ENCODE measurements at places on chromosomes 1 and 21. TPM values are rescaled to one million over a fixed set of nuclear protein-coding genes. Genes with fewer than 3 reads are reported as not detected.

Gene SPRR2A
- polyA plus RNA-seq: 0.30 TPM

DNA sequence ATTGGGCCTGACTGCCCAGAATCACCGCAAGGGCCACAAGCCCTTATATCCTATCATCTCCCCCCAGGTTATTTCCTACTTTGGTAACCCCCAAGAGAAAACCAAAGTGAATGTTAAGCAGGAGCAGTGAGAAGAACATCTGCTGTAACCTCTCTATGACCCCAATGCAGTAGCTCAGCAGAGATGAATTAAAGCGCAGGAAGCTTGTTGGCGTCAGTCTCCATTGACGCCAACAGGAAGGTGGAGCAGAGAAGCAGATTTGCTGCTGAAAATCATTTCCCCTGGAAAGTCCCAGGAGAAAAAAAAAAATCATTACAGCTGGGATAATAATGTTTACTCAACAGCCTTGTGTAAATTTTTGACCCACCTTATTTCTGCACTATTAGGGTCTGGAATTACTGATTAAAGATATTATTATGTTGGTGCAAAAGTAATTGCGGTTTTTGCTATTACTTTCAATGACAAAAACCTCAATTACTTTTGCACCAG is 33.2 kb upstream of the FAM163A start:
- no peak for DNase-seq

- DNase-seq: no peak
Observed at GRCh38 chr1:115826628-115827027, 14.3 kb downstream of the NHLH2 start.

Gene SERTAD4
- polyA plus RNA-seq: 0.02 TPM

GRCh38 chr1:56167596-56167995 is 411.8 kb downstream of the PLPP3 start:
- DNase-seq: no peak

Gene KRTAP24-1
- not detected for polyA plus RNA-seq

- no peak for DNase-seq
Observed at GRCh38 chr1:39959651-39960333, 4.8 kb downstream of the MFSD2A start.

Gene PIGR
- 0.30 TPM for polyA plus RNA-seq

DNA sequence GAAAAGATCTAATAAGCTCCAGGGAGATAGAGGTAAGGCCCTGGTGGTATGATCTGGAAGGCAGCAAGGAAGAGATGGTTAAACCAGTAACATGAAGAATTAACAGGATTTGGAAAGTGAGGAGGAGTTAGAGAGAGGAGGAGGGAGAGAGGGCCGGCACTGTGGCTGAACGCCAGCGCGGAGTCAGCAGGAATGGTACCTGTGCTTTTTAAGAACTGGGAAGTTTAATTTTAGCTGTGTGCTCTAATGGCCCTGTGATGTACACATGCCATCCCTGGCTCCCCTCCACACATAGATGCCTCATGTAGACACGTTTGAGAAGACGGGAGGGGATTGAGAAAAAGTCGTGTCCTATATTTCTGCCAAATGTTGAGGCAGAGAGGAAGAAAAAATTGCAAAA is 13.8 kb upstream of the AVPR1B start:
- no peak for DNase-seq

Gene PADI2
- 0.50 TPM for polyA plus RNA-seq

Gene OR2L5
- polyA plus RNA-seq: not detected

DNA sequence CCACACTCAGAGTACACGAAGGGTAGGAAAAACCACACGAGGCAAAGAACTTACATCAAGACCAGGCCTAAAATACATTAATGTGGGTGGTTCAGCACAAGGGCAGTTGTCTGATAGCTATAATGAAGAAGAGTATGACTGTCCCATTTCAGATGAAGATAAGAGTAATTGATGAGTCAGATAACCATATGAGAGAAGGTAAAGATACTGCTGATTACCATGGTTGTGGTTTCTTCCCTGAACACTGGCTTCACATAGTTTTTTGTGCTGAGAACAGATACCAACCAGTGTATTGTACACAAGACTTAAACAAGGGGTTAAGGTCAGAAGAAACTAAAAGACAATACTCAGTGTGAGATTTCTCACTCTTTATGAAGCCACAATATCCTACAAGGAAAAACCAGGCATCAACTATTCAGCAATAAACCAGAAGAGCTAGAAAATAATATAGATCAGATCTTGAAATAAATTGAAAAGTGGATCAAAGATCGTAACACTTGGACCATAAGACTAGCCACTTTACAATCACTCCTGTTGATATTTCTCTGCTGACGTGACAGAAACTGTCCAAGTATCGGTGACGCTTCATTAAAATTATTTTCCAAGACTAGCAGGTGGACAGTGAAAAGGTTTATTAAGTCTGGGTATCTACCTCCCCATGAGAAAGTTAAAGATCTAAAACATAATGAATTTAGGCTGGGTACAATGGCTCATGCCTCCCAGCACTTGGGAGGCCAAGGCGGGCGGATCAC is 28.6 kb downstream of the PUM1 start:
- no peak for DNase-seq

DNA sequence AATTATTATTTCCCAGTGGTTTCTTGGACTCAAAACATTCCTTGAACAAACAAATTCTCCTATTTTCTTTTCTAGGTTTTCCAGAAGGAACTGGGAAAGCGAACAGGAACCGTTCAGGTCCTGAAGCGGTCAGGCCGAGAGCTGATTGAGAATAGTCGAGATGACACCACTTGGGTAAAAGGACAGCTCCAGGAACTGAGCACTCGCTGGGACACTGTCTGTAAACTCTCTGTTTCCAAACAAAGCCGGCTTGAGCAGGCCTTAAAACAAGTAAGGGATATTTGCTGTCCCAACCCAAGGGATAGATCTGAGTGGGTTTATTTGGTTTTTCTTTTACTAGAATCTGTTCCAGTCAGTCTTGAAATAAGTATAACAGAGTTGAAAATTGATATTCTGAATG is 39.4 kb upstream of the BMP8A start:
- no peak for DNase-seq

DNA sequence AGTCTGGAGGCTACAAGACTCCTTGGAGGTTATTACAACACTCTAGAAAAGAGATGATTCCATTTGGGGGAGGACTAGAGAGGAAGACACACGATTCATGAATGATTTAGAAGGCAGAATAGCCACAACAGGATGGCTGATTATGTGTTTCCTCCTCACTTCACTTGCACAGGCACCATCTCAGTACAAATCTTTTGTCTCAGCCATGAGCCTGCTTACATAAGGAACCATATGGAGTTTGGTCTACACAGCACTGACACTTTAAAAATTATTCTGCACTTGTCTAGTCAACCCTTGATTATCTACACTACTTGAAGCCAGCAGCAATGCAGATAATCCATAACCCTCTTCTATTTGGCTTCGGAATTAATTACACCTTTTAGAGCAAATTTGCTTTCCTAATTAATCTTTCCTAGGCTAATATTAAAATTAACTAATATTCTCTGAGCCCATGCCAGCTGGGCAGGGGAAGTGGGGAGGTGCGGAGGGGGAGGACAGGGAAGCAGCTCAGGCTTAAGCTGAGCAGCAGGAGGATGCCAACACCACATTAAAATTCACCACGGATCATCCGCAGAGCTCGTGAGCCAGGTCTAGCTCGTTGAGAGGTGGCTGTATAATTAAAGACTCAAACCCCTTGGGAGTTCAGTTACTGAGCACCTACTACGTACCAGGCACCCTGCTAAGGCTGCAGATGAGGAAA is 3.2 kb upstream of the LEMD1 start:
- no peak for DNase-seq
